Esophagus mucosa (tissue), 1 donor: ENCODE measurements at places on chromosomes 2 and 18. TPM values are rescaled to one million over a fixed set of nuclear protein-coding genes. Genes with fewer than 3 reads are reported as not detected.

- no peak for ATAC-seq
Measured at GRCh38 chr2:145220496-145220895, 700.6 kb upstream of the ZEB2 start.

- peak; percentile 3 for ATAC-seq
Measured at GRCh38 chr18:59140302-59140885, 710 bp downstream of the SEC11C start.

DNA sequence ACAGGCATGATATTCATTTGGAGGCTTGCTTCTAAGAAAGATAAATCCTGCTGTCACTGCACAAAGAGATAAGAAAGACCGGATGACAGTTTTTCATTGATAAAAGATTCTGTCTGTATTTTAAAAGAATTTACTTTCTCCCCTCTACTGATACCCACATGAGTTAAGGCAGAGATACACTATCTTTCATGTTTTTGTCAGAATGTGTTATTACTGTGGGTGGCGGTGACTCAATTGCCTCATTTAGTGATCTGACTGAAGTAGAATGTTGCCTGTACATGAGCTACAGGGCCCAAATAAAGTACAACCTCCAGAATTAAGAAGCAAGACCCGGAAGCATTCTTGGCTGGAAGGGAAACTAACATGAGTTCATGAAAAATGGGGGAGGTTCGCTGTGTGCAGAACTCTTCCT is 480.0 kb downstream of the SLC4A3 start:
- no peak for ATAC-seq

LYG2 gene
- total RNA-seq = not detected

DNA sequence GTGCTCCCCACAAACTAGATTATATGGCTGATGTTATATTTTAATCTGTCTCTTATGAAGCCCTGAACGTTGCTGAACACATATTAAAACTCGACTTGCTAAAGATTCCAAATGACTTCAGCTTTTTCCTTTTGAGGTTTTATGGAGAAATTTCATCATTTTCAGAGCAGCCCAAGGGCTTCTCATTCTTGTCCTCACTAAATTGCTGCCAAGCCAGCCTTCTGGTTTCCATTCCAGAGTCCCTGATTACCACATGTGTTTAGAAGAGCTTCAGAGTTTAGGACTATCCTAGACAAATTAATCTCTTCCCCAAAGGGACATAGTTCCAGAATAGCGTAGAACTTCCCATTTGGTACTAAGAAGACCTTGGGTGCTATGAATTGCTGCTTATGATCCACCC is 77.8 kb upstream of the CCDC195 start:
- ATAC-seq = no peak

ARMC9 gene
- total RNA-seq = 1.2 TPM

DNA sequence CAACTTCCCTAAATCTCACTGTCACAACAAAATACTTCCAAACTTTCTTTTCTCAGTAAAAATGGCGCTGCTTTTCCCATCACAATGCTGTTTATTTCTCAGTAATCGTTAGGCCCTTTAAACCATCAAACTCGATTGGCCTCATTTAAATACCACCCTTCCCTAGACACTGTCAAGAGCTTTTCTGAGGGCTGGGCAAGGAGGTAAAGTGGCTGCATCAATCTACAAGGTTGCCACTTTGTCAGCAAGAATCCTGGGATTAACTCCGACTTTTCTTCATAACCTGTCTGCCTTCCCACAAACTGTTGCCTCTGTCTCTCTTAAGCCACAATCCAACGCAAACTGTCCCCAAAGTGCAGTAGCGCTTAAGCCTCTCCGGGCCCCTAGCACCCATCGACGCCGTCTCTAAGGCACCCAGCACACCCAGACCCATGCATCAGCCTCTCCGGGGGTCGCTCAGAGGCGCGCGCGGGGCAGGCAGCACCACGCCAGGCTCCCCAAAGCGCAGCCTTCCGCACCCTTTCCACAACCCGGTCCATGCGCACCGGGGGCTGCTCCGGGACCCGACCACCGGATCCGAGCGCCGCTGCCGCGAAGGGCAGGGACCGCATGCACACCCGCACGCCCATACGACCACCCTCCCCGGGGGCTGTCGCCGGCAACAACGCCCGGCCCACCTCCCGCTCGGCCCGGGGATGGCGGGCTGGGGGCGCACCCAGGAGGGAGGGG is 683 bp downstream of the MBOAT2 start:
- no peak for ATAC-seq

DNA sequence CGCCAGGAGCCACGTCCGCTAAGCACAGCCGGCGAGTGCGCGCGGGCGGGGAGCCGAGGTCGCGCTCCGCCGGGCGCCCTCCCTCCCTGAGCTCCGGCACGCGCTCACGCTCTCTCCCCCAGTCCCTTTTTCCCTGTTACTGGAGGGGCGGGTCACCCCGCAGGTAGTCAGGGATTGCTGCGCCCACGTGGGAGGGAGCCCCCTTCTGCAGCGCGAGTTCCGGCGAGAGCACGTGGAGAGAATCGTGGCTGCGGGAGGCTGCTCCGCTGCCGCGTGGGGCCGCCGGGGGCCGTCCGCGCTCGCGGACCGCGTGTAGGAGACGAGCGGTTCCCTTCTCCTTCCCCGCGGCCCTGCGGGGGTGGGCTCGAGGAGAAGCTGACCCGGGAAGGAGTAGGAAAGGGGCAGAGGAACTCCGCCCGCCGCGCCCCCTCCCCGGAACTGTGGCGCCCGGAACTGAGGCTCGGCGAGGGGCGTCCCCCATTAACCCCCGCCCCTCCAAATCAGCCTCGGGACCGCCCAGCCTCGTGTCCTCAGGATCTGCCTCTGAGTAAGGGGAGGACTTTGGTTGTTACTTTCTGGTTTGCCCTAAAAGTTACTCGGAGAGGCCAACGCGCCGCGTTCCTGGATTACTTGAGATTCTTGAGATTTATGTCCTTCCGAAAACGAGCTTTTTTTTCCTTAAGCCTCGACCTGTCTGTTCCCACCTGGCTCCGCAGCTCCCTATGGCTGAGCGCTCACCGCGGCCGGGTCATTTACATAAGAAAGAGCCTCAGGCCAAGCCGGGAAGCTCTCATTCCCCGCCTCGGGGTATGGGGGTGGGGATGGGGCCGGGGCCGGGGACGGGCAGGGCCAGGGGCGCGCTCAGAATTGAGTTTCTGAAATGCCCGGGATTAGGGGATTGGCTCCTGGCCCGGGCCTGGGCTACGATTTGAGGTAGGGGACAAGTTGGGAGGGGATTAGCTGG is 1.1 kb downstream of the HK2 start:
- peak; percentile 46 for ATAC-seq

DNA sequence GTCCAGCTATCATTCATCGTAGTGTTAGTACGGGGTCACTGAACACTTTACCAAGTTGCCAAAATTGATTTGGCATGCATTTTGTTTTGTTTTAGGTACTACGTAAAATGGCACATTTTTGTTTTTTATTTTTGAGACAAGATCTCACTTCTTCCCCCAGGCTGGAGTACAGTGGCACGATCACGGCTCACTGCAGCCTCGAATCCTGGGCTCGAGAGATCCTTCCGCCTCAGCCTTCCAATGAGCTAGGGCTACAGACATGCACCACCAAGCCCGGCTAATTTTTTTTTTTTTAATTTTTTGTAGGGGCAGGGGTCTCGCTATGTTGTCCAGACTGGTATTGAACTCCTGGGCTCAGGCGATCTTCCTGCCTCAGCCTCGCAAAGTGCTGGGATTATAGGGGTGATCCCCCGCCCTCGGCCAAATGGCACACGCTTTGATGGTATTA is 786 bp downstream of the TAF1B start:
- peak; percentile 8 for ATAC-seq

GRCh38 chr18:26711756-26712155 is 153.8 kb downstream of the AQP4 start:
- no peak for ATAC-seq

DNA sequence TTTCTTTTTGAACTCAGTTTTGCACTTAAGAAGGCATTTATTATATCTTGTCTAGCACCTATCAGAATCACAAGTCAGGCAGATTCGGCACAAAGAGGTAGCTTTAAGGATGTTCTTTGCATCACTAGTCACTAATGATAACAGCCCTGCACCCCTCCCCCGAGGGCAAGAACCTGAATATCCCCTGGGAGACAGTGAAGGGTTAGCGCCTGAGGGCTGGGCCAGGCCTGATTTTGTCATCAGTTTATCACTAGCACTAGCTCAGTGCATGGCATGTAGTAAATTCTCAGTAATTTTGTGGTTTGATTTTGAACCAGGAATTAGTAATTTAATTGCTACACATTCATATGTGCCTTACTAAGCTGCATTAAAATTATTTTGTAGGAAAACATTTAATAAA is 23.9 kb upstream of the HS6ST1 start:
- ATAC-seq = no peak

FIGN gene
- total RNA-seq = 1.0 TPM

GRCh38 chr2:190065839-190066238 is 3.3 kb upstream of the MSTN start:
- ATAC-seq = no peak

GRCh38 chr2:121255358-121255757 is 29.6 kb downstream of the TFCP2L1 start:
- ATAC-seq = peak; percentile 42
